ENCODE measurements at places on chromosomes 16 and 17.

DNA sequence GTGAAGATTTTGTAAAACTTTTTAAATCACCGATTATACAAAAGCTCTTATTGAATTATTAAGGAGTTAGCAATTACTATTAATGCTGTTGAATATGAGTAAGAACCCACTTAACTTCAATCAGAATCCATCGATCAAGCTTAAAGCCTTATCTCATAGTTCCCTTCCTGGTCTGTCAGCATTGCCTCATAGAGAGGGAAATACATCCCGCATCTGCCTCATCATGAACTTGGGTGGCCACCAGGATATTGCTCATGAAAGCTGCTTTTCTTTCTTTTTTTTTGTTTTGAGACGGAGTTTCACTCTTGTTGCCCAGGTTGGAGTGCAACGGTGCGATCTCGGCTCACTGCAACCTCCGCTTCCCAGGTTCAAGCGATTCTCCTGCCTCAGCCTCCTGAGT is 66.7 kb downstream of the PIGL start:
- no peak for DNase-seq
- H3K27ac ChIP-seq: no peak overlapping the region
- H3K4me3 ChIP-seq: no peak overlapping the region
- H3K36me3 ChIP-seq: peaks cover 24% of the 10 kb centered on the region
- H3K4me1 ChIP-seq: peaks cover 45% of the 10 kb centered on the region

- H3K36me3 ChIP-seq: no peaks in the 10 kb centered on the region
- H3K4me1 ChIP-seq: peaks cover 12% of the 10 kb centered on the region
- H3K4me3 ChIP-seq: no peak overlapping the region
- H3K27ac ChIP-seq: no peak overlapping the region
Observed at GRCh38 chr17:63481488-63481870, 4.6 kb downstream of the ACE start.

- H3K4me3 ChIP-seq: no peak overlapping the region
- H3K27me3 ChIP-seq: peaks cover 2% of the 10 kb centered on the region
- DNase-seq: no peak
- no peak overlapping the region for H3K27ac ChIP-seq
- no peaks in the 10 kb centered on the region for H3K36me3 ChIP-seq
Observed at GRCh38 chr17:3529817-3530741, 27.5 kb downstream of the TRPV3 start.

DNA sequence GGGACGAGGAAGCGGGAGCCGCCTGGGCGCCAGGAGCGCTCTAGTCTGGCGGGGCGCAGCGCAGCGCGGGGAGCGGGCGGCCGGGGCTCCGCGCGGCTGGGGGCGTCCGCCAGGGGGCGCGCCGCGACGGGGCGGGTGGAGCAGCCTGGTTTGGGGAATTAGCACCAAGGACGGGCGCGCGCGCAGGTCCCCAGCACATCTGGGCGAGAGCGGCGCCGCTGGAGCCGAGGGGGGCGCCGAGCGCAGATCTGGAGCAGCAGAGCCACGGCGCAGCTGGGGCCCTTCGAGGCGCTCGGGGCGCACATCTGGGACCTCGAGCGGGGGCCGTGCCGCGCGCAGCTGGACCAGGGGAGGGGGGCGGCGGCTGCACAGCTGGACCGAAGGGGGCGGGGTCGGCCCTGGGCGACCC is at the start of gene NXPH3:
NXPH3 (plus strand) TSS at position 193 of the 409 bp plus-strand sequence. CDS start 349 bp downstream, outside the sequence.
- no peak within 1 kb of the TSS for H3K27ac ChIP-seq
- H3K27me3 ChIP-seq: peaks cover 40% of the 10 kb centered on the region
- peak within 1 kb of the TSS; percentile 61 for H3K4me3 ChIP-seq
- H3K4me1 ChIP-seq: peaks cover 3% of the 10 kb centered on the region
- no peaks in the 10 kb centered on the region for H3K36me3 ChIP-seq

DNA sequence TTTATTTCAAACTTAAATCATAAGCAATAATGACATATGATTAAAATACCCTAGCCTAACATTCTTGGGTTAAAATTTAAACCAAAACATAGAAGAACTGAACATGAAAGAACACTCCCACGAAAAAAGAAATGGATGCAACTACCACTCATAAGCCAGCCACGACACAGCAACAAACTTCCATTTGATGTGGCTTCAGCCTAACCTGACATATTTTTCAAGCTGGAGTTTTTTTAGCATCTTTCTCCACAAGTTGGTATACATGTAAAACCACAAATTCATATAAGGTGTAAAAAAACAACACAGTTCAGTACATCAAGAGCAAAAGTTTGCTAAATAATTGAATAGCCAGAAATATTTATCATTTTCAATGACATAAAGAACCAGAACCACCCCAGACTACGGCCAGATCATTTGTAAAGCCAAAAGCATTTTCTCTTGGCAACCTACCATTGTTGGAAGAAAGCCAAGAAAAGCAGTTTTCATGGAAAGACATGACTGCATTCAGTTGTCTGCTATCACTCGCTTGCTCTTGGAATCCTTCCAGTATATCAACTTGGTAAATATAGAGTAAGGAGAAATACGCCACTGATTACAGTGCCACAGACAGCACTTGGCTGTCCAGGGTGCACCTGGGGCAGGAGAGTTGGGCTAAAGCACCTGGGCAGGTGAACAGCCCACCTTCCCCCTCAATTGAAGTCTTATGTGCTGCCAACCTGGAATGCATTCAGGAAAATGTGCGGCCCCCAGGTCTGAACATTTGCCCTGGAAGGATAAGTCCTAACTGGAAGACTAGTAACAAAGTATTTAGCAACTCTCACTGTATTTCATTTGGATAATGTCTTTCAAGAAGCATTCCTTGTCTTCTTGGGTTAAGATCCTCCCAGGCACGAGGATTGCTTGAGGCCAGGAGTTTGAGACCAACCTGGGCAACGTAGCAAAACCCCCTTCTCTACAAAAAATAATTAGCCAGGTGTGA is 60.5 kb downstream of the CREBBP start:
- H3K4me1 ChIP-seq: peaks cover 89% of the 10 kb centered on the region
- H3K27me3 ChIP-seq: no peaks in the 10 kb centered on the region
- H3K36me3 ChIP-seq: no peaks in the 10 kb centered on the region

- H3K27me3 ChIP-seq: no peaks in the 10 kb centered on the region
- DNase-seq: no peak
- no peak overlapping the region for H3K27ac ChIP-seq
- H3K36me3 ChIP-seq: peaks cover 46% of the 10 kb centered on the region
- no peak overlapping the region for H3K4me3 ChIP-seq
- H3K4me1 ChIP-seq: peaks cover 48% of the 10 kb centered on the region
Observed at GRCh38 chr16:50340578-50340977, 28.2 kb downstream of the BRD7 start.

DNA sequence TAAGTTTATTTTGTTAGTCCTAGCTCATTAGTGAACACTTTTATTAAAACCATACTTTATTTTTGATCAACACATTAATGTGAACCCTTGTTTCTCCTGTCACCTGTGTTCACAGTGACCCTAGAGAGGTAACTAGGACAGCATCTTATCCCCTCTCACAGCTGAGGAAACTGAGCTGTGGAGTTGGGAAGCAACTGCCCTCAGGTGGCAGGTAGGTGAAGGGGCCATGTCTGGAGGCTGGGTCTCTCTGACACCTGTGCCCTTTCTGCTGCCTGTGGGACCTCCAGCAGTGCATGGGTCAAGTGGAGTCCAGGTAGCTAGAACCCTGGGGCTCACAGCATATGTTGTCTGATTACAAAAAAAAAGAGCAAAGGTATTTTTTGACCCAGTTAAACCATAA is 22.9 kb upstream of the SLC12A3 start:
- H3K4me1 ChIP-seq: peaks cover 5% of the 10 kb centered on the region
- DNase-seq: no peak
- no peak overlapping the region for H3K27ac ChIP-seq
- no peaks in the 10 kb centered on the region for H3K27me3 ChIP-seq

- H3K27ac ChIP-seq: no peak overlapping the region
- H3K36me3 ChIP-seq: no peaks in the 10 kb centered on the region
- no peaks in the 10 kb centered on the region for H3K27me3 ChIP-seq
- no peak for DNase-seq
Observed at GRCh38 chr17:78284146-78284545, 52.7 kb downstream of the TMEM235 start.

- no peak for DNase-seq
- peaks cover 9% of the 10 kb centered on the region for H3K27me3 ChIP-seq
- H3K4me3 ChIP-seq: no peak overlapping the region
- H3K27ac ChIP-seq: no peak overlapping the region
- no peaks in the 10 kb centered on the region for H3K36me3 ChIP-seq
- H3K4me1 ChIP-seq: peaks cover under 1% of the 10 kb centered on the region
Observed at GRCh38 chr16:561413-561794, 1.2 kb downstream of the PRR35 start.

DNA sequence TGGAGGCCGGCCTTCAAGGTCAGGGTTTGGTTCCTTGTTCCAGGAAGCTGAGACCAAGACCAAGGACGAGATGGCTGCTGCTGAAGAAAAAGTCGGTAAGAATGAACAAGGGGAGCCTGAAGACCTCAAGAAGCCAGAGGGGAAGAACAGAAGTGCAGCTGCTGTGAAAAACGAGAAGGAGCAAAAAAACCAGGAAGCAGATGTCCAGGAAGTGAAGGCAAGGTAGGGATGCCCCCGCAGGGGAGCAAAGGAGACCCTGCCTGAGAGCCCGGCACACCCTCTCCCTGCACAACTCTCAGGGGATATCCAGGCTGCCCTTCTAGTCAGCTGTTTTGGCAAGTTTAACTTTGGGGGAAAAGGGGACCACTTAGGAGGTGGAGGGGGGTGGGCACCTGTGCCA is 29.0 kb downstream of the RNF213 start:
- H3K27ac ChIP-seq: peak overlapping the region; percentile 21
- peaks cover 59% of the 10 kb centered on the region for H3K36me3 ChIP-seq
- no peaks in the 10 kb centered on the region for H3K27me3 ChIP-seq
- H3K4me3 ChIP-seq: no peak overlapping the region
- H3K4me1 ChIP-seq: peaks cover 10% of the 10 kb centered on the region

DNA sequence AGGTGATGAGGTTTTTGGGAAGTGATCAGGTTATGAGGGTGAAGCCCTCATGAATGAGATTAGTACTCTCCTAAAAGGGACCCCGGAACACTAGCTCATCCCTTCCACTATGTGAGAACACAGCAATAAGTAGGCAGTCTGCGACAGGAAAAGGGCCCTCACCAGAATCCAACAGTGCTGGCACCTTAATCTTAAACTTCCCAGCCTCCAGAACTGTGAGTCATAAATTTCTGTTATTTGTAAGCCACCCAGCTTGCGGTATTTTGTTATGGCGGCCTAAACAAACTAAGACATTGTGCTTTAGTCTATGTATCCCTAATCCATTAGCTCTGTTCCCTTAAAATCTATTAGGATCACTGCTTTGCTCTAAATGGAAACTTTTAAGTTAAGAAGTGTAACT is 8.5 kb downstream of the SLFN12 start:
- no peaks in the 10 kb centered on the region for H3K27me3 ChIP-seq
- peaks cover 10% of the 10 kb centered on the region for H3K4me1 ChIP-seq
- peaks cover 7% of the 10 kb centered on the region for H3K36me3 ChIP-seq
- no peak for DNase-seq
- H3K4me3 ChIP-seq: no peak overlapping the region
- no peak overlapping the region for H3K27ac ChIP-seq

DNA sequence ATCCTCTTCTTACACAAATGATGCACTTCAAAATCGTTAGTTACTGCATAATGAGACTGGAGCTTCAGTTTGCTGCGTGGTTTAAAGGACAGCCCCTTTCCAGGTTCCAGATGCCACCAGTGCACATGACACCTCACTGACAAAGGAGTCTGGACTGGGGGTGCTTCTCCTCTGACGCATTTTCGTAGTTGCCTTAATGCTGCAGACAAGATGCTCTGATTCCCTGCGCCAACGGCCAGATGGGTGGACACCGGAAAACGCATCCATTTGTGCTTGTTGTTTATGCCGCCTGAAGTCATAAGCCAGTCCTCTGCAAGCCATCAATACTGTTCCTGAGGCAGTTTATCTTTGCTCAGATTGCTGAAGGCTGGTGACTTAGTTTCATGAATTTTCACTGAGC is 16.0 kb downstream of the FBXO31 start:
- H3K4me3 ChIP-seq: no peak overlapping the region
- H3K27me3 ChIP-seq: no peaks in the 10 kb centered on the region
- no peak overlapping the region for H3K27ac ChIP-seq
- DNase-seq: no peak
- H3K36me3 ChIP-seq: peaks cover 11% of the 10 kb centered on the region

DNA sequence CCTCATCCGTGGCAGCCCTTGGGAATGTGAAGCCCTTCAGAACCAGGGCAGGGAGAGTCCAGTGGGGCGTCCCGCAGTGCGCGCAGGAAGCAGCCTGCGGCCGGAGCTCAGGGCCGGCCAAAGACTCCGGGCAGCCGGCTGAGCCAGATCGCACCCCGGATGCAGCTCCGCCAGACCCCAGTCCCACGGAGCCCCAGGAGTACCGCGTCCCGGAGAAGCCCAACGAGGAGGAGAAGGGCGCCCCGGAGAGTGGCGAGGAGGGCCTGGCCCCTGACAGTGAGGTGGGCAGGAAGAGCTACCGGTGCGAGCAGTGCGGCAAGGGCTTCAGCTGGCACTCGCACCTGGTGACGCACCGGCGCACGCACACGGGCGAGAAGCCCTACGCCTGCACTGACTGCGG is 6.9 kb downstream of the ZNF205 start:
- DNase-seq: no peak
- peaks cover 6% of the 10 kb centered on the region for H3K4me1 ChIP-seq
- H3K27ac ChIP-seq: no peak overlapping the region
- H3K4me3 ChIP-seq: no peak overlapping the region
- H3K36me3 ChIP-seq: no peaks in the 10 kb centered on the region
- no peaks in the 10 kb centered on the region for H3K27me3 ChIP-seq

DNA sequence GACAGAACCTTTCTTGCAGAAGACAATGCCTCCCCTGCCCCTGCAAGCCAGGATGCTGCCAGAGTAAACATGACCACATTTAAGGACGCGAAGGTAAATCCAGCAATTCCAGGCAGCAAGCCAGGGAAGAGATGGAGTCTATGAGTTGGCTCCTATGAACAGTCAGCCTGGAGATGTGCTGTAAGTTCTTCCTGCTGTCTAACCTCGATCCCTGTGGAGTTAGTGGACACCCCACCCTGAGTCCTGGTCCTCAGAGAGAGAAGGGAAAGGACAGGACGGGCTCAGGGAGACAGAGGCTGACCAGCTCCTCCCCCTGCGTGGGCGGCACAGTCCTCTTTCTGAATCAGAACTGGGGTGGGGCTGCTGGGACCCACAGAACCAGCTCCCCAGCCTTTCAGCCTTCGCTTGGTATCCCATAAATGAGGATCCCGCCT is 24.9 kb downstream of the CDC42EP4 start:
- no peak overlapping the region for H3K4me3 ChIP-seq
- no peak for DNase-seq
- no peaks in the 10 kb centered on the region for H3K27me3 ChIP-seq
- peaks cover 12% of the 10 kb centered on the region for H3K4me1 ChIP-seq

DNA sequence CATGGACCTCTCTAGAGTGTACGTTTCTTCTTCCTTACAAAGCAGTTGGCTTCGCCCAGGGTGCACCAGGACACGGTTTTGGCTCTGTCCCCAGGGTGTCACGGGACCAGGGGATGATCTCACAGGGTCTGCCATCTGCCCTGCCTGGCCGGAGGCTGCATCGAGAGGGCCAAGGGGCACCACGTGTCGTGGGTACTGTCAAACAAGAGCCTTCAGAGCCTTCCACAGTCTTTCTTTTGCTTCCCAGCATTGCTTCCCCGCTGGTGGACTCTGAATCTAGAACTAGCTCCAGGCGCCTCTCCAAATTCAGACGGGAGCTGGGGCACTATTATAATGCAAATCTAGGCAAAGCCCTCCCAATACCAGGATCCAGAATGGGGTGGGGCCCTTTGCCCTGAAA is 47.9 kb downstream of the MAPT start:
- H3K4me3 ChIP-seq: no peak overlapping the region
- no peaks in the 10 kb centered on the region for H3K4me1 ChIP-seq
- H3K27me3 ChIP-seq: peaks cover 27% of the 10 kb centered on the region
- no peak overlapping the region for H3K27ac ChIP-seq

Data from activated CD4-positive, alpha-beta T cell treated with anti-CD3 and anti-CD28 coated beads for 36 hours (primary cell).